ENCODE measurements at places on chromosomes 5 and 9.

- DNase-seq = no peak
Measured at GRCh38 chr9:128992995-128993394, 35.1 kb downstream of the SH3GLB2 start.

DNA sequence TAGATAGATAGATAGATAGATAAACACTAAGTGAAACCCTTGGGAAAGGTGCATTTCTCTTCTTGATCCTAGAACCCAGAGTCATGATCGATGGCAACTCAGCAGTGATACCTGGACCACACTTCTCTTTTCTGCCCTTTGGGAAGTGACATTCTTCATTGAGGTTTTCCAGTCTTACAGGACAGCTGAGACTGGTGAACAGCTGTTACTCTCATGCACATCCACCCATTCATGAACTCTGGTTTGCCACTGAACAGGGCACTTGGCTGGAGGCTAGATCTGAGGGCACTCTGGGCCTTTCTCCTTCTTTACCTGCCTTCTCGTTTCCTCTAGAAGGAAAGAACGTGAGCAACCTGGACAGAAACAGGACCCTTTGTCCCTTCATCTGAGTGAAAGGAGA, 164.5 kb downstream of the DRD1 start:
- no peak for DNase-seq

DNA sequence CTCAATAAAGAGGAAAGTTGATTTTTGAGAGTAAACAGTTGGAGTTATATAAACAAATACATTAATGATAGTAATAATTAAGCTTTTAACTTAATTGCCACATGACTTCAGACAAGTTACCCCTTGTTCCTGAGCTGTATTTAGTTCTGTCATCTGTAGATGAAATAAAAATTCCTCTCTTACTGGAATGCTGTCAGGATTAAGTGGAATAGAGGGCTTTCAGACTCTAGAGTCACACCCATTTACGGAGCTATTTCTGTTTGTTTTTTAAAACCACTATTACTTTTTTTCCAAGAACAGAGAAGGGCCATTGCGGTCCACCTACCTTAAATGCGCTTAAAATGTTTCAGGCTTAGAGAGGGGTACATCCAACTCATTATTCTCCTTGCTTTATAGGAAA, 170.6 kb downstream of the CHSY3 start:
- no peak for DNase-seq

DNA sequence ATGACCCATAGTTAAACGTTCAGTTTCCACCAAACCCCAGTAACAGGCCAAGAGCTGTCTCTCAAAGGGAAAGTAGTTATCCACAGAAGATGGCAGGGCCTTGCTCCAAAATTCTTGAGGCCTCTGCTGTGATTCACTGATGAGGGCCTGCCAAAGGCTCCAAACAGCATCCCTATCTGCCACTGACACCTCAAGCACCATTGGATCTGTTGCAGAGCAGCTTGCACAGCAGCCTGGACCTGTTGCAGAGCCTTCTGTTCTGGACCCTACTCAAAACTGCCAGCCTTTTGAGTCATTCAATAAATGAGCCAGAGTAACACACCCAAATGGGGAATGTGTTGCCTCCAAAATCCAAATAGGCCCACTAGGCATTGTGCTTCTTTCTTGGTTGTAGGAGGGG, 741.5 kb upstream of the RGMB start:
- no peak for DNase-seq

DNA sequence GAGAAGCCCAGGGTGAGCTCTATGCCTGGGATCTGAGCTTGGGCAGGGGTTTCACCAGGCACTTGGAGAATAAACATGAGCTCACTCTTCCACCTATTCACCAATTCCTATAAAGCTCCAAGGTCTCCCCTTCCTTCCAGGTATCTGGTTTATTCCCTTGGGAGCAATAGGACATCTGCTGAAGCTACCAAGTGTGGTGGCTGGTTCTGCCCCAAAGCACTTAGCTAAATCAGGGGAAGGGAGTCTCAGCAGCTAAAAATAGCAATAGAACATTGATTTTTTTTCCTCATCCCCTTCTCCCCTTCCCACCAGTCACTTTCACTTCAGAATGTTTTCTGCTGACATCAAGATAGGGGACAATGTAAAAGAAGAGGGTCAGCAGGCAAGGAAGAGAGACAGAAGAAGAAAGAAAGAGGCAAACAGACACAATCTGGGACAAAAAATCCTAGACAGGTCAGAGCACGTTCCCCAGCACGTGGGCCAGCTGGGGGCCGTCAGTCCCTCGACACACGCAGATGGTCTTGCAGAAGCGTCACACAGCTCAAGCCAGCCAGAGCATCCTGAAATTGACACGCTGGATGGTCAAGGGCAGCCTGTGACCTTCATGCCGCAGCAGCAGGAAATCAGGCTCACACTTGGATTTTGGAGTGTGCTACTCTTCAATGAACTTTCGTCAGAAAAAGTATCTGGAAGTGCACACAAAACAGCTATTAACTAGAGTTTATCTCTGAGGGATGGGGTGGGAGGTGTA, 176.0 kb downstream of the ZNF608 start:
- no peak for DNase-seq

- no peak for DNase-seq
Measured at GRCh38 chr5:171330021-171330420, 21.0 kb downstream of the TLX3 start.

- DNase-seq = no peak
Measured at GRCh38 chr5:73638344-73639095, 12.5 kb downstream of the ARHGEF28 start.

DNA sequence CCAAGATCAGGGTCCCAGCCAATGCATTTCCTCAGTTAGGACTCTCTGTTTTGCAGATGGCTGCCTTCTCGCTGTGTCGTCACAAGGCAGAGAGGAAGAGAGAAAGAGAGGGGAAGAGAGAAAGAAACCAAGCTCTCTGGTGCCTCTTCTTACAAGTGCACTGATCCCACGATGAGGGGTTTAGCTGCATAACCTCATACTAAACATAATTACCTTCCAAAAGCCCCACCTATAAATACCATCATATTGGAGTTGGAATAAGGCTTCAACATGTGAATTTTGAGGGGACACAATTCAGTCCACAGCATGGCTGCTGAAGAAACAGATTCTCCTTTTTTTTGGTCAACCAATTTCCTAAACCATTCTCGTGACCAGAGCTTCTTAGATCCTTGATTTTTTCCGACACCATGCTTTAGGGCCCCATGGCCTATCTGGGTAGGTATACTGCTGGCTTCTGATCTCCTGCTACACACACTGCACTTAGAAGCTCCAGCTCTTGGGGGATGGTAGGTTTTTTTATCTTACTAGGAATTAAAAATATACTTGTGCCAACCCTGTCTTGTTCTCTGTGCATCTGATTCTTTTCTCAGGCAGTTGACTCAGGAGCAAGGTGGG, 5.1 kb downstream of the CAMK4 start:
- DNase-seq = no peak

- no peak for DNase-seq
Measured at GRCh38 chr5:126561908-126562307, 33.1 kb downstream of the ALDH7A1 start.

- no peak for DNase-seq
Measured at GRCh38 chr9:133443248-133443647, 16.5 kb upstream of the CACFD1 start.

- DNase-seq = no peak
Measured at GRCh38 chr5:38379350-38379937, 121.1 kb downstream of the EGFLAM start.

GRCh38 chr9:137116728-137117127, 2.2 kb upstream of the DPP7 start:
- DNase-seq = no peak

- no peak for DNase-seq
Measured at GRCh38 chr5:149005077-149005892, 57.6 kb downstream of the SH3TC2 start.

DNA sequence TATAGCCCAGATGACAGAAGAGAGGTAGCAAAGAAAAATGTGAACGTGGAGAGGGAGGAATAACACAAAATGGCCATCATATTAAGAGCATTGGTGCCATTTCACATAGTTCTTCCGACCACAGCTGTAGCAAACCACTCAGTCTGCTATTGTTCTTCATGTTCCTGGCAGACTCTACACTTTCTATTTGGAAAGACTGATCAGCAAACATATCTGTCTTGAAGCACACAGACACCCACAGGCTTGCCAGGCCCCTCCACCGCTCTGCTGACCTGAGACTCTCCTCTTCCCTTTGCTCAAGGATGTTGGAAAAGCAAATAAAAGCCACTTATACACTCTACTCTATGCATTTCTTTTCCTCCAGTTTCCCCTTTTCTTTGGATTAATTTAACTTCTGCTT, 298.0 kb downstream of the FBXL7 start:
- DNase-seq = no peak

- DNase-seq = no peak
Measured at GRCh38 chr5:33049842-33050241, 338.7 kb downstream of the NPR3 start.

GRCh38 chr5:177392765-177393164, 7.7 kb downstream of the PFN3 start:
- no peak for DNase-seq

DNA sequence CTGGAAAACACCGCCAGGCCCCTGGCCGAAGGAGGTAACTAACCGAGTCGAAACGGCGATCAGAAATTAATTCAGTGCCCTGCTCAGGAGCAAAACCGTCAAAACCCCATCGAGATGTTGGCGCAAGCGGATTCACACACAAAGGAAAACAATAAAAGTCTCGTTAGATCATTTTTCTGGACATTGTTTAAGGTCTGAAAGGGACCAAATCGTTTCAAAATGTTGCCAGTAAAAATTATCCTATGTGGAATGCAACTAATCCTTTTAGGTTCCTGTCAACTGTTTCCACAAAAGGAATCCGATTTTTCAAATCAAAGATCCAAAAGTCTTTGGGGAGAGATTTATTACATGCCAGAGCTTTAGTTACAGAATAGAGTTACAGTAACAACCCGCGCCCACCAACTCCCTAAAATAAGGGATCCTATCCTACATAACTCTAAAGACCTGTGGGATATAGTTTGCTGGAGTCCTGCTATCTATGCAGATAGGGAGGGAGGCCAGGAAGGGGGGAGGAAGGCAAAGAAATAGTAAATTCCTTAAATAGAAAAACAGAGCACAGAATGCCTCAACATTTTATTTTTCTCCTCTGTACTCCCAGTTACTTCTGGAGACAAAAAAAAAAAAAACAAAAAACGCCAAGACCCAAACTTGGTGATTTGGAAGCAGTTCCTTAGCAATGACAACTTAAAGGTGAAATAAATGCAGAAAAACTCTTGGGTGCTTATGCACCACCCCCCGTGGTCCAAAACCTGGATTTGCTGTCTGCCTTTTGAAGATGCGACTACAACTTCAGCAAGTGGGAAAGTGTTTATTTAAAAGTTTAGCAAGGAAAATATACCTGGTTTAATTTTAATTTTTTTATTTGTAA, 10.6 kb downstream of the FOXD1 start:
- no peak for DNase-seq

DNA sequence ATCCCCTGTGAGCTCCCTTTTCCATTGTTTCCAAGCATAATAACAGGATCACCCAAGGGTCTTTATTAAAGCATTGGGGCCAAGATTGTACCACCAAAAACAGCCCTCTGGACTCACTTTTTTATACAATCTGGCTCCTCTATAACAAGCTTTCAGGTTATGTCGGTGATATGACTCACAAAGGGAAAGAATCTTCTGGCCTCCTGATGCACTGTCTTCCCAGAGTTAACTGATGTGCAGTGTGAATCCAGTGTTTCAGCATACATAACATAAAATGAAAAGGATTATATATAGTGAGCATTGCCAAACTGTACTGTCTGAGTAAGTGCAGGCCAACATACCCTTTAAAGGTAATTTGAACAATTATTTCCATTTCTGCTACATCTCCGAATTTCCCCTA, 33.9 kb upstream of the MAN2A1 start:
- DNase-seq = no peak

GRCh38 chr9:111992523-111992922, 95.9 kb downstream of the UGCG start:
- DNase-seq = peak; percentile 52

- peak; percentile 28 for DNase-seq
Measured at GRCh38 chr5:14424011-14424685, 157.4 kb upstream of the OTULINL start.

GRCh38 chr9:16970321-16970720, 99.9 kb upstream of the BNC2 start:
- no peak for DNase-seq

GRCh38 chr5:50855001-50855400, 188.6 kb downstream of the PARP8 start:
- DNase-seq = no peak

GRCh38 chr9:131227112-131227958, 49.0 kb downstream of the FAM78A start:
- no peak for DNase-seq

- no peak for DNase-seq
Measured at GRCh38 chr5:67028371-67028770, 168.2 kb downstream of the CD180 start.

DNA sequence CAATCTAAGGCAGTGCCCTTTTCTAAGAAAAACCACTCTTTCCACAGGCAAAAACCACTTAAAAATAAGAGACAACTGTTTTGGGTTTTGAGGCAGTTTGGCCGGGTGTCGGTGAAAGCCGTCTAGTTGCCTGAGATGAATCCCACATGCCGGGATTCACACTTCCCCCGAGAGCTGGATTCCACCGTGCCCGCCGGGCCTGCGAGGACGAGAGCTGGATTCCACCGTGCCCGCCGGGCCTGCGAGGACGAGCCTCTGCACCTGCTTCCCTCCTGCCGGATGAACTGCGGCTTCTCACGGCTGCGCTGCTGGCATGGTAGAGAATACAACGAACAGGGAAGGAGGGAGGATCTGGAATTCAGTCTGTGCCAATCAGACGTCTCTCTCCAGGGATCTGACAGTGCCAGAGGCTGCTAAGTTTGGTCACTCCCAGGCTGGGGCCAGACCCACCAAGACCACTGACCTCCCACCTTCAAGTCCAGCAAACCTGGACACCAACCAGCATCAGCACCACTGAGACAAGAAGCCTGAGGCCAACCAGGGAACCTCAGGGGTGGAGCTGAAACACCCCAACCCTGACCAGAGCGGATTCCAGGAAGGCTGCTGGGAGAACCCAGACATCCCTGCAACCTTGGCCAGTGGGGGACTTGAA, 23.0 kb downstream of the VAV2 start:
- DNase-seq = no peak

DNA sequence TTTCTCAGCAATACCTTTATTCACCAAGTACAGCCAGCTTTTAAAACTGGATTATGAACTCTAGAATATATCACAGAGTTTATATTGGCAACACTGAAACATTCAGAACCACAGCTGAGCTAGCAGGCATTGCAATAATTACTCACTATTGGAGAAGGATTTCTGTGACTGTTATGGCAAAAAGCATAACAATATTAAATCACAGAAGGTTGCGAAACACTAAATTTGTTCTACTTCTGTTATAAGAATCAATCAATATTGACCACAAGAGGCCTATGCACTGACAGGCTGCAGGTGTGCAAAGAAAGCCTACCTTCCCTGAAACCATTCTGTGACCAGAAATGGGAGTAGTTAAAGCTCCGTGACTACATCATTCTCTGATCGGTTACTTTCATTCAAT, 59.2 kb downstream of the AP3B1 start:
- DNase-seq = no peak

GRCh38 chr9:27471789-27472188, 52.3 kb upstream of the IFNK start:
- no peak for DNase-seq
